Pulmonary artery endothelial cell (primary cell): ENCODE measurements at places on chromosomes 2 and 18. TPM values are rescaled to one million over a fixed set of nuclear protein-coding genes. Genes with fewer than 3 reads are reported as not detected.

The CXCR4 gene
- total RNA-seq: 30.5 and 126 TPM in 2 replicates

DNA sequence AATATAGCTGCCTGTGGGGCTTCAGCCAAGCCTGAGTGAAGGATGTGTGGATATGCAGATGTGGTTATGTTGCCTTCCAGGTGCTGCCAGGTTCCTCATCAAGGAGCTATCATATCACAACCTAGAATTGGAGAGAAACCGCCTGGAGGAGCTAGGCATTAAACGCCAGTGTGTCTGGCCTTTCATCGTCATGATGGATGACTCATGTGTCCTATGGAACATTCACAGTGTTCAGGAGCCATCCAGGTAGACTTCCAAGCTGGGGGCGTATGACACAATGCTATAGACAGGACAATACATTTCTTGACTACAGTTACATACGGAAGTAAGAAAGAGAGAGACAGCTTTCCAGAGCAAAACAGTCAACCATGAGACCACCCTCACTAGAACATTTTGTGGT, 86.8 kb downstream of the ESCO1 start:
- DNase-seq: no peak

The ERMN gene
- not detected in 2 replicates for total RNA-seq

GRCh38 chr2:47232738-47233415, 77.8 kb upstream of the STPG4 start:
- DNase-seq: no peak

The PROM2 gene
- 0.07 and 0.14 TPM in 2 replicates for total RNA-seq

DNA sequence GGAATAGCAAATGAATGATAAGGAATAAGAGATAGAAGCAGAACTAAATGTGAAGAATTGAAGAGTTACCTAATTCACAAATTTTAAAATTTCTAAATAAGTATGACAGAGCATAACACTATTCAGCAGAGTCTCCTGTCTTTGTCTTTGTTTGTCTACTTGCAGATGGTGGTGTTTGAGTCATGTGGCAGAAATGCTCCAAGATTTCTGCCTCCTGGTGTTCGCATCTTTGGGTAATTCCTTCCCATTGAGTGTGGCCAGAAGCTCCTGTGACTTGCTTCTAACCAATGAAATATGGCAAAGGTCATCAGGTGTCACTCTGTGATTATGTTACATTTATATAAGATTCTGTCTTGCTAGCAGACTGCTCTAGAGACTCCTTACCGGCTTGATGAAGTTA, 45.6 kb upstream of the GALNT3 start:
- DNase-seq: no peak

DNA sequence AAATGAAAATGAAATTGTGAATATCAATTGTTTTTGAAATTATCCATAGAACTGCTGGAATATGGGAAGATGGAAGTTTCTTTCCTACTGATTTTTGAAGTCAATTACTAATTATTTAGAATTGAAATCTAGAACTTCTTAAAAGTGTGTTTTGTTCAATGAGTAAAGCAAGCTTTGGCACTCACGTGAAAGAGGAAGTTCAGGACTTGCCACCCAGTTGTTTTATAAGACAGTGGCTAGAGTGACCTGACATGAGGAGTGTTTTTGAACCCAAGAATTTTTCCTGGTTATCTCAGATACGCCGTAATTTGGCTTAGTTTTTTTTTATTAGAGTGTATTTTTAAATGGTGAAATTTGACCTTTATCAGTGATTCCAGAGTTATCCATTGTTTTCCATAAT, 3.5 kb downstream of the MXD1 start:
- no peak for DNase-seq

DNA sequence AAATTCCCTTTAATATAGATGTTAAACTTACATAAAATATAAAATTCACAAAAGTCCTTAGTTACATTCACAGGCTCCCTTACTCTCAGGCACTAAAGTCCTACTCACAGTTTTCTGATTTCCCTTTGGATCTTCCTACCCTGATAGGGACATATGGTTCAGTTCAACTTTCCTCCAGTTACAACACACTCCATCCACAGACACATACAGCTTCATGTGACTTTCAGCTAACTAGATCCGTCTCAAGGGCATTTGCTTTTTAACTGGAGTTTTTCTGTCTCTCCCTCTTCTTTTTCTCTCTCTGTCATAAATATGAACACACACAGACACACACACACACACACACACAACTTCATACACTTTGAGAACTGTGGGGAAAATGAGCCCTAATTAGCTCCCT, 419.2 kb downstream of the LRP1B start:
- no peak for DNase-seq

GRCh38 chr2:72515696-72516095, 310.1 kb downstream of the EXOC6B start:
- DNase-seq: no peak

DNA sequence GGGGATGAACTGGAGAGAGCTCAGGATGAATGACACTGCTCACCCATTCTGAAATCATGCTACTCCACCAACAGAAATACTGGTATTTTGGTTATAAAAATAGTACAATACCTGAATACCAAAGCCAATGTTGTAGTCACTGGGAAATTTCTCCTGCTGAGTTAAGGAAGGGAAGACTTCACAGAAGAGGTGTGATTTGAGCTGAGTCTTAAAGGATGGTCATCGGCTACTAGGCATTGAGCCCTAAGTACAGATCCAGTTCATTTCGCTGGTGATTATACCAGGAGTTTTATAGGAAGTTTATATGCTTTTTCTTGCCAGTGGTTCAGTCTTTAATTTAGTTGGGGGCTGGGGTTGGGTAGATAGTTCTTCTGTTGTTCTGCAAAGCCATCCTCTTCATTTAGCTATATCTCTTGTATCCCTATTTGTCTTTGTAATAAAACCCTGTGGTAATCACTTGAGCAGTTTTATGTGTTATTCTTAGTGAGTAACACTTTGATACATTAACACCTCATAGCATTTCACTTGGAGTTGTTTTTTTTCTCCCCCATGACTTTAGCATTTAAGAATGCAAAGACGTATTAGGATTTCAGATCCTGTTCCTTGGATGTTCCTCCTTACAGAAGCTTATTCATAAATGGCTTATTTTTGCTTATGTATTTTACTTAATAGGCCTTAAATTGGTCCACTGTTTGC, 239.9 kb upstream of the FOSL2 start:
- DNase-seq: no peak

The SRD5A2 gene
- total RNA-seq: not detected in 2 replicates

DNA sequence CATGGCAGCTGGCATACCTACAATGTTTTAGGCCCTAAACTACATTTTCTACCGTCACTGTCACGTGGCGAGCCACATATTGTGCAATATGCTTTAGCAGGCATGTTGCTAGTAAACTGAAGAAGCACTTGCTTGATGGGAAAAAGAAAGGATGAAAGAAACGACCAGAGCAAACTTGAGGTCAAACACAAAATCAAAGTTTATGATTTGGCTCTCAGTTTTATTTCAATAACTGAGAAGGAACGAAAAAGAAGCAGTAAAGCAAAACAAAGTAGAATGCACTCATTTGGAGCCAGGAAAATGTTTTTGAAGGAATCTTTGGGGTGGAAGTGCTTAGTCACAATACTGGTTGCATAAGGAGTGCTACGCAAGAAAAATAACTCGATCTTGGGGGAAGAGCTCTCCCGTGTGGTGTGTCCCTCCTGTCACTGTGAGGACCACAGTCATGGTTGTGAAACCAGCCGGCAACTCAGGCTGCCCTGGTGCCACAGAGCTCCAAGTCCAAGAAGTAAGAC, 349.8 kb downstream of the RBM43 start:
- peak; percentile 7 for DNase-seq

- DNase-seq: no peak
Measured at GRCh38 chr2:128410035-128410757, 91.5 kb upstream of the HS6ST1 start.

The CNDP1 gene
- total RNA-seq: not detected in 2 replicates

DNA sequence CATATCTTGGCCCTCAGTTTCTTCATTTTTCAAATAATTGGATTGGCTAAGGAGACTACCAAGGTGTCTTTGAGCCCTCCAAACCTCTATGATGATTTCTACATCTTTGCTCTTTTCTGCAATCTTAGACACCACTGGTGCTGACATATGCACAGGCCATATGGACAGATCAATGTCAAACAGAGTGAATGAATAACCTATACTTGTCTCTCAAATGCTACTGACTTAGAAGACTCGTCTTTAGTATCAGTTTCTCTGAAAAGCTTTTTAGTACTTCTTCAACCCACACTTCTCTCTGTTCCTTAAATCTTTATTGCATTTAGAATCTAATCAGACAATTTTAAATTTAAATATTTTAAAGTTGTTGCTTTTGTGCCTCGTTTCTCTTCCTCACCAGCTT, 258.2 kb downstream of the LTBP1 start:
- no peak for DNase-seq
